RPMI8226 (cell line): ENCODE measurements at places on chromosomes 4 and X.

- peak; percentile 10 for DNase-seq
Observed at GRCh38 chr4:77599378-77599777, 6.2 kb upstream of the CXCL13 start.

DNA sequence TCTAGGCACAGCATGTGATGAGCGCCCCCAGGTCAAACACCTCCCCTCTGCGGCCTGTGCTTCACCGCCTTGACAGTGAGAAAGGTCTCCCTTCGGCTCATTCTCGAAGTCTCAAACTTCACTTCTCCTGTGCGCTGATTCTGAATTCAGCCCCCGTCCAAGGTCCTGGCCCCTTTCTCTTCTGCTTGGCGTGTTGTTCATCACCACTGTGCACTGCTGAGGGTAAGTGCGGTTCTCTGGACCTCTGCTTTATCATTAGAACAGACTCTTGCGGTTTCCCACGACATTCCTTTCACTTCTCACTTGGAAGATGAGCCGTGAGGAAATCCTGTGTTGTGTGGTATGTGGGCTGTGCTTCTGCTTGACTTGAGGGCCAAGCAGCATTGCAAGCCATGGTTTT is 11.9 kb downstream of the HTT-AS start:
- DNase-seq = no peak

DNA sequence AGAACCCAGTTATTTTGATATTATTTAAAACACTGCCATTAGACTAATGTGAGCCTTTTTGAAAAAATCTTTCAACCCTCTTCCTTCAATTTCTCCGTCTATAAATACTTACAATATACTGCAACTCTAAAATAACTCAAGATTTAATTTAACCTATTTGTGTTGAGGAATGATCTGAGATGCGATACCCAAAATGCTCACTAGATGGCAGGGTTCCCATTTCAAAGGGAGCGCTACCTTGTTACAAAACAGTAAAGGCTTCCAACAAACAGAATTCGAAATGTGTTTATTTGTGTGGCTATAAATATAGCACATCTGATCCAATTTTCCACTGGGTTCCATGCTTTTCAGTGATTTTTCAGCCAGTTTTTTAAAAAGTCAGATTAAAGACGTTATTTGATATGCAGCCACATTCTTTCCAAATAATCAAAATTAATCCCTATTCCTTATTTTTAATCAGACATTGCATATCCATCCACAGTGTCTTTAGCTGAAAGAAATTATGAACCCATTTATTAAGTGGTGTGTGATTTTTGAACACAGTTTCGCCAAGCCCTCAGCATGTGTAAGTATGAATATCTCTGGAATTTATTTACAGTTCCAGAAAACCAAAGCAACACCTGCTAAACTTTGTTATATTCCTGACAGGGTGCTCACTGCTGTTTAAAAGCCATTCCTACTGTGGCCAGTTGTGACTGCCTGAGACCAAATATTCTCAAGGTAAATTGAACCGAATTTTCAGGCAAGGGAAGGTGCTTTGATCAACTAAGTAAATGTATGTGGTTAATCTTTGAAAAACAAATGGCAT is 668.0 kb upstream of the LCORL start:
- peak; percentile 46 for DNase-seq

GRCh38 chr4:175671491-175671934 is 140.6 kb downstream of the GPM6A start:
- peak; percentile 3 for DNase-seq

DNA sequence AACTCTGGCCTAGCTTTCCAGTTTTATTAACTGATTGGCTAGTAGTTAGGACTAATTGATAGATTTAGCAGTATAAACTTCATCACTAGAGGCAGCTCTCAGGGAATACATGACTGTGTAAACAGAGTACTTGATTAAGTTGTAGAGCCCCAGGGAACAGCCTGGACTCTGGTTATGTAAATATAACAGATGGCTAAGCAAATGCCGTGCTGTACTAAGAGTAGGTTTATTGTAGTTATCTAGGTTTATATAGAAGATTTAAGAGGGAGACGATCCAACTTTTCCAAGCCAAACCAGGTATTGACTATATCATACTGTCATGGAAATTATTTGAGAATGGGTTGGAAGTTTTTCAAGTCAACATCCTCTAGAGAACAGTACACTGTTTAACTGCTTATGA is 463.4 kb upstream of the GRID2 start:
- DNase-seq = no peak

- no peak for DNase-seq
Observed at GRCh38 chr4:159212675-159213293, 109.9 kb downstream of the RAPGEF2 start.

- DNase-seq = no peak
Observed at GRCh38 chr4:161828061-161828460, 335.7 kb downstream of the FSTL5 start.

DNA sequence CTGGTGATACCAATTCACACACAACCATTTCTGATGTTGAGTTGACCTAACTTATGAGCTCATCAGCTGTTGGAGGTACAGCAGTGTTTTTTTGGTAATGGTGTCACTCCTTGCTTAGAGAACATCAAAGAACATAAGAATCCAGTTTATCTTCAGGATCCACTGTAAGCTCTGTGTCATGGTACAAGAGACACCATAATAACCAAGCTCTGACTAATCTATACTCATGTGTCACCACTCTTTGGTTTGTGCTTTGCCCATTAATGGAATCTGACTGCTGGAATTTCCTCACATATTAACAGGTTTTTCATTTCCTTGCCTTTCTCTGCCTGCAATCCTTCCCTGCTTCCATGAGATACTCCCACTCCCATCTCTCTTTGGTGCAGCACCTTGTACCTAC is 735.1 kb upstream of the LCORL start:
- no peak for DNase-seq

DNA sequence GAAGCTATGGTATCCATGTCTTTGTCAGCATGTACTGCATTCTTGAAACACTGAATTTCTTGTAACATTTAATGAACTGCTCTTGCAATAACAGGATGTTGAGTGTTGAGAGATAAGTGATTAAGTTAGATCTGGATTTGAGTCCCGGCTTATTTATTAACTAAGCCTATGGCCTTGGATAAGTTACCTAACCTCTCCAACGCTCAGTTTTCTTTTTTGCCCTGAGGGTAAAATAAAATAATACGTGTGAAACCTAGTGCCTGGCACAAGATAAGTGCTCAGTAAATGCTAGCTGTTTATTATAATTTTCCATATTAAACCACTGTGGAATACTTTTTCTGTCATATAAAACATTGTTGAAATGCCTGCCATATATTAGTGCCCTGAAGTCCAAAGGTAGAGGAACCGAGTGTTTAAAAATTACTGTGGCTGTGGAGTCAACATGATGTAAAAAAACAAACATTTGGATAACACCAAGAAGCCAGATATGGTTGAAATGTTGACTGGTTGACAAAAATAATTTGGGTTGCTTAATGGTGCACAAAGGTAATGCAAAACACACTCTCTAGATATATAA is 58.6 kb upstream of the ALB start:
- DNase-seq = no peak

DNA sequence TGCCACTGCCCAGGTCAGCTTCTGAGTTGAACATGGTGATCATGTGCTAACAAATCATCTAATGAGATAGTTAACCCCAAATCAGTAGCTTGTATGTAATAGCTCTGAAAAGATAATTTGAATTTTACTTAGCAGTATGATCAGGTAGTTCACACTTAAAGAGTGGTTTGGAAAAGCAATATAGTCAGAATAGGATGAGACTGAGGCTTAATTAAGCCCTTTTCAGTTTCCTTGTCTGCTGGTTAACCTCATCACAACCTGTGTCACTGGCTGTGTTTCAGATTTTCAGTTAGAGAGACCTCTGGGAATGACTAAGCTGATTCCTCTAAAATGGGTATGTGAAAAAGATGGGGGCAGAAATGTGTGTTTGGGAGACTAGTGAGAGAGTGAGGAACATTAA is 38.1 kb downstream of the GPR174 start:
- no peak for DNase-seq

DNA sequence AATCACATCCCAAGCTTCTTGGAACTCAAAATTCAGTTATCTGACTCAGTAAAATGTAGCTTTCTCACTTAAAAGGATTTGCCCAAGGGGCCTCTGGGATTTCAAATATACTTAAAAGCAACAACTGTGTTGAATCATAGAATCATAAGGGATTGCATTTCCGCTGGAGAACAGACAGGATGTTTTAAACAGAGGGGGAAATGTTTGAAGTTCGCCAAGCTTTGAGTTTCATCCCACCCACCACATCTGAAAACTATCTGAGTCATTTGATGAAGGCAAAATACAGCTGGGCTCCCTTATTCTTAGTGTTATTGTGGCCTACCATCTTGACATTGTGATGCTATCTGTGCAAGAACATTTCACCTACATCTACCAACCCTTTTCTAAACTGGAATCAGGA is 73.5 kb downstream of the PPP1R2C start:
- no peak for DNase-seq

GRCh38 chr4:11153171-11153750 is 275.4 kb downstream of the HS3ST1 start:
- DNase-seq = no peak

GRCh38 chr4:89021062-89021461 is 35.9 kb downstream of the FAM13A start:
- DNase-seq = no peak

DNA sequence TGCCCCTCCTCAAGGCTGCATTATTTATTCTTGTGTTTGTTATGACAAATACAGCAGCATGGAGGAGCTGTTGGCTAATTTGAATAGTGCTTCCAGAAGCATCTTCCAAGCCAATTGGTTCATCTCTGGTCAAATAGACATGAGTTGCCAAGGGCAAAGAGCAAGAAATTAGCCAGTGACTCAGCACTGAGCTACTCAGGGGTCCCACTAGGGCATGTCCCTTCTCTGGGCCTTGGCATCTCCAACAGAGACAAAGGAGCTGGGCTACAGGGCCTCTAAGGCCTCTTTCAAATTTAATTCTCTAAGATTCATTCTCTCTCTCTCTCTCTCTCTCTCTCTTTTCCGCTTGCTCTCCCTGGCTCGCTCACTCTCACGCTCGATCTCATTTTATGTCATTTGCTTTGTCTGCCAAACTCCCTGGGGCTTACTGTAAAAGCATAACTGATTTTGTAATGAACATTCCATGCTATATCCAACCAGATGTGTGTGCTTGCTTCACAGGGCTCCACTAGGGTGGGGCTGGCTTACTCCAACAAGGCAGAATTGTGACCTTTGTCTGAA is 86.7 kb upstream of the MAGEA4 start:
- no peak for DNase-seq

- DNase-seq = no peak
Observed at GRCh38 chrX:74450803-74451449, 29.6 kb downstream of the SLC16A2 start.

GRCh38 chr4:101787701-101788316 is 2.7 kb upstream of the BANK1 start:
- no peak for DNase-seq

GRCh38 chrX:146881521-146881920 is 67.0 kb upstream of the CXorf51A start:
- no peak for DNase-seq

- DNase-seq = peak; percentile 64
Observed at GRCh38 chr4:103091601-103092223, 7.9 kb downstream of the BDH2 start.

- DNase-seq = peak; percentile 50
Observed at GRCh38 chr4:70183168-70183939, 12.2 kb upstream of the ODAM start.

DNA sequence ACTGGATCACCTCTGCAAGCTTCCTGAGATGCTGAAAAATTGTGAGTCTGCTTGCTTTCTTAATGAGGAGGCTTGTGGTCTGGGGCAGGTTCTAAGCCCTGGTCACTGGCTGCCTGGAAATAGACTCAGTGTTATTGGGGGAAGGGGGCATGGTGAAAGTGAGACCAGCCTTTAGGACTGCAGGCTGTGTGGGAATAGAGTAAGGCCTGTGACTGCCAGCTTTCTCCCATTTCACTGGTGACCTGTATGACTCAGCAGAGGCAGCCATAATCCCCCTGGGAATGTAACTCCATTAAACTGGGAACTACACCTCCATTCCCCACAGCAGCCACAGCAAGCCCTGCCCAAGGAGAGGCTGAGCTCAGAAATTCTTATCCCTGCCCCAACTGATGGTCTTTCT is 55.9 kb upstream of the IL15 start:
- no peak for DNase-seq

DNA sequence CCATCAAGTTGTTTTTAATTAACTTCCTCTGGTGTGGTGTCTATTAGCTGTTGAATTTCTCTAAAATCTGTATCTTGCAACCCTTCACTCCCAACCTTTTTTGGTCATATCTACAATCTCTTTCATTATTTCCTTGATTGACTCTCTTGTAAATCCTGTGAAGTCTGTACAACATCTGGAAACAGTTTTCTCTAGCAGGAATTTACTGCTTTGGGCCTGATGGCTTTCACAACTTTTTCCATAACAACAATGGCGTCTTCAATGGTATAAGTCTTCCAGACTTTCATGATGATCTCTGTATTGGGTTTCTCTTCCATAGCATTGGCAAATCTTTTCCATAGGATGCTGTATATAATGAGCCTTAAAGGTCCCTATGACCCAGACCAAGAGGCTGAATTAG is 49.0 kb downstream of the TBC1D19 start:
- DNase-seq = no peak

- no peak for DNase-seq
Observed at GRCh38 chr4:109155682-109156283, 146.7 kb downstream of the COL25A1 start.

DNA sequence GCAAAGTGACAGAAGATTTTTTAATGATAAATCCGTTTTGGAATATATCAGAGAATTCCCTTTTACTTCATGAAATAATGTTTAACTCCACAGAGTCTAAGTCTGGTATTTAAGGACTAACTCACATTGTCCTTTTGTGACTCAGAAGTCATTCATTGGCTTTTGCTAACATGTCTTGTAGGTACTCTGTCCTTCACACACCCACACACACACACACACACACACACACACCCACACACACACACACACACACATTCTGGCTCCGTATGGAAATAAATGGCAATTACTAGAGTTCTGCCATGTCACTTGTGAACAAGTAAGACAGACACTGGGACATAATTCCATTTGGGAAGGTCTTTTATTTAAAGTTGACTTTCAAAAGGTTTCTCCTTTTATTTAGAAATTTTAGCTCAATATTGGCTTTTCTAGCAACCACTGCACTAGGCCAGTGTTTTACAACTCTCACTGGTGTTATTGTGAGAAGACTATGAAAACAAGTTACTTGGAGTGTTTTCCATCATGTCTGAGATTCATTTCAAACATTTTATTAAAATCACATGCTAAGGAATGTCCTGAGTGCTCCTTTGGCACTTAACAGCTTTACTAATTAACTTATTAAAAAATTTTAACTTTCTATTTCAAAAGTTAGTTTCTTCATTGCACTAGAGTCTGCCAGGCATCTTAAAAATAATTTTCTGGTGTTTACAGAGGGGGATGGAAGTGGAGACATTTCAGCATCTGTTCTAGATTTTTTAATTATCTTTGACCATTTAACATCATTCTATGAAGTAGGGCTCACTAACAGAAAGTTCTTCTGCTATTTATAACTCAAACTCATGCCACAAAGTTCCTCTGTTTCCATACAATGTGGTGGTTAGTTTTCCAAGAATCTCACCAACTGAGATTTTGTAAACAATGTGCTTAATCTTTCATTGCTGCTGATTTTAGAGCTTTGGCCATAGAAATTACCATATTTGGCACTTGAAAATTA is 240.3 kb upstream of the GPC4 start:
- no peak for DNase-seq
